ENCODE measurements at places on chromosomes 4 and X.

DNA sequence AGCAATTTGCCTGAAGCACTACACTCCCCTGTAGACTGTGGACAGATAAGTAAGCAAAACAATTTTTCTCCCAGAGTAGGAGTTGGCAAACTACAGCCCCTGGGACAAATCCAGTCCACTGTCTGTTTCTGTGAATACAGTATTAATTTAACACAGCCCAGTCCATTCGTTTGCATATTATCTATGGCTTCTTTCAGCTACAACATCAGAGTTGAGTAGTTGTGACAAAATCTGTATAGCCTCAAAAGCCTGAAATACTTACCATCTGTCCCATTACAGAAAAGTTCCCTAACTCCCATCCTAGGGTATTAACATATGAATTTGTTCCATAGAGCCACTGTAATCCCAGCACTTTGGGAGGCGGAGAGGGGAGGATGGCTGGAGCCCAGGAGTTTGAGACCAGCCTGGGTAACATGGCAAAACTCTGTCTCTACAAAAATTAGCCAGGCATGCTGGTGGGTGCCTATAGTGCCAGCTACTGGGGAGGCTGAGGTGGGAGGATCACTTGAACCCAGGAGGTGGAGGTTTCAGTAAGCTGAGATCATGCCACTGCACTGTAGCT is 53.0 kb downstream of the AMELX start:
- DNase-seq, result no peak

- peak; percentile 66 for DNase-seq
These were observed 115.2 kb upstream of the LNX1 start for GRCh38 chr4:53706422-53707032.

DNA sequence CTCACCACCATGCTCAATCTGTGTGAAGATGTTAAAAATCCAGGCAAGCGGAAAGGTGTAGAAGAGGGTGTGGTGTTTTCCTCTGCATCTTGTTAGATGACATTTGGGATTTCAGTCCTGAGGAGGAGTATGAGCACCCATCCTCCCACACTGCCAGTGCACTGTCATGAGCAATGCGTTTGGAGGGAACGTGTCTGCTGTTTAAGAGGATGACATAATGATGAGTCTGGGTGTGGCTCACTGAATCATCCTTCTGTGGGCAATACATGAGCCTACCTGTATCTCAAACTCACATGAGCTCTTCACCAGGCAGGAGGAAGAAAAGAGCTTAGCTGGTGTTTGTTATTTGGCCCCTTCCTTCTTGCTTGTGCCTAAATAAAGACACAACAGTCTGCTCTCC is 67.9 kb upstream of the ARX start:
- no peak for DNase-seq

GRCh38 chrX:13695601-13696115 is 6.7 kb downstream of the RAB9A start:
- no peak for DNase-seq

DNA sequence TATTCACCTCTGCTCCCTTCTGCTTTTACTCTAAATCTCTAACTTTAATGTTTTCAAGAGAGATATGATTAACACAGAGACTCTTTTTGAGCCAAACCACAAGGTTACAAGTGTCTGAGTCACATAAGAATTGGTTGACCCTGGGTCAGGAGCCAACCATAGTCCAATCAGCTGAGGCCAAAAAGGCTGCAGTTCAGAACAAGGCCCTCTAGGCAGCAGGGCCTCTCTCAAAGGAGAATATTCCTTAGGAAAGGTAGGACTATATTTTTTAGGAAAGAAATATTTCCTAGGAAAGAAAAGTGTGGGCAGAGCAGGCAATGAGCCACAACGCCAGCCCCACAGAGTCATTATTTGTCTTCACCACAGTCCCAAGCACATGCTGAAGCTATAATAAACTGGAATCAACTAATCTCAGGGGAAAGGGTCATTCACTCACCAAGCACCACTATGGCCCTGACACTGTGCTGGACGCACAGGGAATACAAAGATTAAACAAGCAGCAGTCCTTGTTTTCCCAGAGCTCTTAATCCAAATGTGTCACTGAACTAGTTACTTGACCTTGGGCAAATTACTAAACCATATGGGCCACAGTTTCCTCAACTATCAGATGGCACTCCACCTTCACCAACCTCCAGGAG is 2.2 kb downstream of the ATP8A1 start:
- DNase-seq, result peak; percentile 41

- no peak for DNase-seq
These were observed 64.8 kb downstream of the CBR4 start for GRCh38 chr4:168945291-168945690.

DNA sequence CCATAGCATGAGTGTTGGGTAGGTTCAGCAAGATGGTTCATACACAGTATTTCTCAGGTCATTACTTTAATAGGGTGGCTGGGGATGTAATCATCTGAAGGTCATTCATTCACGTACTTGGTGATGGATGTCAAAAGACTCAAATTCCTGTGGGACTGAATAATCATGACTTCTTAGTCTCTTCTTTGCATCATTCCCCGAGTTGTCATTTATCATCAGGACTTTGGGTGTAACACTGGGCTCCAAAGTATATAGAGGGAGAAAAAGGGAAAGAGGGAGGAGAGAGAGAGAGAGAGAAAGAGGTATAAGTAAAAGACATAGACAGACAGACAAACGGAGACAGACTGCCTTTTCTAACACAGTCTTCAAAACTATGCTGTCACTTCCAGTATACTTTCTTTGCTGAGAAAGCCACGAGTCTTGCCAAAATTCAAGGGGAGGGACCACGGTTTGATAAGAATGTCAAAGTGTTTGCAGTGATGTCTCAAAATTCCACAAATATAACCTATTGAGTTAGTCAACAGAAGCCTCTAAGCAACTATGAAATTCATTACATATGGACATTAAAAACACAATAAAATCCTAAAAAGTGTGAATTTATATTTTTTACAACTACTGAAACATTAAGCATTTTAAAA is 55.9 kb downstream of the UGT2A3 start:
- no peak for DNase-seq

All from GM03348 (cell line).